Neuronal stem cell (in vitro differentiated cells): ENCODE measurements at places on chromosomes 2 and 18.

DNA sequence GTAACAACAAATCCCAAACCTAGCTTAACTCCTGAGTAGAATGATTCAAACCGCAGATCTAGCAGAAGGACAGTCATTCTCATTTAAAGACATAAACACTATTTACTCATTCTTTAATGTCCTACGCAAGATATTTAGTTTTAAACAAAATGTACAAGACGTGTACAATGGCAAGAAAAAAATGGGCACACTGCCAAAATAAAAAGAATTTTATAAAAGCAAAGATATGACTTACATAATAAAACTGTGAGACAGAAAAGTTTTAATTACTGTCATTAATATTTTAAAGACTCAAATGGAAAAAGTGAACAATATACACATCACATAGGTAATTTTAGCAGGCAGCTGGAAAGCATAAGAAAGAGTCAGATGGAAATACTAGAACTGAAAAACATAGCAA lies 157.8 kb downstream of the GALNT13 start:
- DNase-seq, result no peak

GRCh38 chr2:237483018-237483731 lies 3.9 kb upstream of the MLPH start:
- DNase-seq, result no peak

GRCh38 chr18:62339106-62339988 lies 14.2 kb downstream of the TNFRSF11A start:
- no peak for DNase-seq

GRCh38 chr2:140873915-140874531 lies 1256.8 kb downstream of the LRP1B start:
- DNase-seq, result no peak

- DNase-seq, result no peak
Observed at GRCh38 chr2:48527226-48527885, 2.6 kb upstream of the STON1 start.

DNA sequence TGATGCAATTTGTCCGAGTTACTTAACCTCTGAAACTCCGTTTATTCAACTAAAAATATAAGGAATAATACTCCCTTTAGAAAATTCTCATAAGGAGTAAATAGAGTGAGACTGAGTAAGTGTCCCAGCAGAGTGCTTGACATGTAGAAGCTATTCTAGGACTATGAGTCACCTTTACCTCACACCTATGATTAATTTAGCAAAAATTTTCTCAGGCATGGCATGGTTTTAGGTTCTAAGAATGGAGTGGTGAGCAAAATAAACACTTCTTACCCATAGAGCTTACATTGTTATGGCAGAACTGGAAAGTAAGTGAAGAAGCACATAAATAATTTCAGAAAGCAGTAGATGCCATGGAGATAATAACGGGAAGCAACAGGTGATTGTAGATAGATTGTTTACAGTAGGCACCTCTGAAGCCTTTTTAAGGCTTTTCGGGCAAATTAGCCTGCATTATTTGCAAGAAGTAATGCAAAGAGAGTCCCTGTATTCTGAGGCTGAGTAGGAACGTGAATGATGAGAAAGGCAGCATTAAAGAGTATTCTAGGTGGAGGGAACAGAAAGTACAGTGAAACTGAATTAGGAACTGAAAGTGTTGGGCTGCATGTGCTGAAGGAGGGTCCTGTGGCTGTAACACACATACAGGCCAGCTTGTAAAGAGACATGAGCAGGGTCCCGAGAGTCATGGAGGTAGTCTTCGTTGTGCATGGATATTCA lies 209.2 kb downstream of the ZNF407 start:
- no peak for DNase-seq

GRCh38 chr2:200156166-200156835 lies 150.2 kb upstream of the SPATS2L start:
- no peak for DNase-seq

- no peak for DNase-seq
Observed at GRCh38 chr18:74745633-74746403, 148.1 kb downstream of the ZNF407 start.

- DNase-seq, result no peak
Observed at GRCh38 chr2:181552808-181553207, 95.6 kb downstream of the ITGA4 start.

DNA sequence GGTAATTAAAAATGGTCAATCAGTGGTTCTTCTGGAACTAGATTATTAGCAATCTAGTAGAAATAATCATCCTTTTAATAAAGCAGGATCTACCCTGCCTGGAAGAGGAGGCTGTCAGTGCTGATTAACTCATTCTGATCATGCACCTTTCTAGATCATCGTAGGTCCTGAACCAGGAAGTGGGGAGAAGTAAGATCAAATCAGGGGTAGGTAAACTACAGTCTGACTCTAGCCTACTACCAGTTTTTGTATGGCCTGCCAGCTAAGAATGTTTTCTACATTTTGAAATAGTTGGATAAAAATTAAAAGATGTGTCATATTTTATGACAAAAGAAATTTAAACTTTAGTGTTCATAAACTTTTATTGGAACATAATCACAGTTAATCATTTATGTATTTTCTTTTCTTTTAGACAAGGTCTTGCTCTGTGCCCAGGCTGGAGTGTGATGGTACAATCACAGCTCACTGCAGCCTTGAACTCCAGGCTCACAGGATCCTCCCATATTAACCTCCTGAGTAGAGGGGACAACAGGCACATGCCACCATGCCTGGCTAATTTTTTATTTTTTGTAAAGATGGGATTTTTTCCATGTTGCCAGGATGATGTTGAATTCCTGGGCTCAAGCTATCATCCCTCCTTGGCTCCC lies 36.1 kb downstream of the C18orf54 start:
- DNase-seq, result no peak

DNA sequence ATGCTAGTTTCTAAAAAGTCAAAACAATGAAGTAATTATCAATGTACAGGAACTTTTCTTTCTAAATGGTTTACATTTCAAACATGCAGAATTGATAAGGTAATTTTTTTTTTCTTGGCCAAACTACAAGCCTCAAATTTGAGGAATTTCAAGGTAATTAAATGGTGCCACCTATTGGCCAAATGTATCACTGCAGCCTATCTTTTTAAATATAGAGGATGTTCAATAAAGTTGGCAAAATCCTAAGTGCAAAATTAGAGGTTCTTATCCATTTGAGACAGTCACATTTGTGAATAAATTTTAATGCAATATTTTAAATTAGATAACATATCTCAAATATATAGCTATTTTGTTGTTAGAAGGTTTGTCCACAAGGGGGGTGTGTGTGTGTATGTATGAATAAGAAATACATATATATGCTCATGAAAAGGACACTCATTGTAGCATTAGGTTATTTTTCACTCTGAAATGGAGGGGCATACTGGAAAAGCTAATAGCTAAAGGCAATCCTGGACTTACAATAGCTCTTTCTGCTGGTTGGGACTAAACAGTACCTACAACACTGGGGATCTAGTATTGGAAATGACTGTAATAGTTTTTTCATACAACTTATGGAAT lies 26.2 kb downstream of the MMADHC start:
- DNase-seq, result peak; percentile 37

- no peak for DNase-seq
Observed at GRCh38 chr18:7817575-7818230, 250.6 kb downstream of the PTPRM start.

DNA sequence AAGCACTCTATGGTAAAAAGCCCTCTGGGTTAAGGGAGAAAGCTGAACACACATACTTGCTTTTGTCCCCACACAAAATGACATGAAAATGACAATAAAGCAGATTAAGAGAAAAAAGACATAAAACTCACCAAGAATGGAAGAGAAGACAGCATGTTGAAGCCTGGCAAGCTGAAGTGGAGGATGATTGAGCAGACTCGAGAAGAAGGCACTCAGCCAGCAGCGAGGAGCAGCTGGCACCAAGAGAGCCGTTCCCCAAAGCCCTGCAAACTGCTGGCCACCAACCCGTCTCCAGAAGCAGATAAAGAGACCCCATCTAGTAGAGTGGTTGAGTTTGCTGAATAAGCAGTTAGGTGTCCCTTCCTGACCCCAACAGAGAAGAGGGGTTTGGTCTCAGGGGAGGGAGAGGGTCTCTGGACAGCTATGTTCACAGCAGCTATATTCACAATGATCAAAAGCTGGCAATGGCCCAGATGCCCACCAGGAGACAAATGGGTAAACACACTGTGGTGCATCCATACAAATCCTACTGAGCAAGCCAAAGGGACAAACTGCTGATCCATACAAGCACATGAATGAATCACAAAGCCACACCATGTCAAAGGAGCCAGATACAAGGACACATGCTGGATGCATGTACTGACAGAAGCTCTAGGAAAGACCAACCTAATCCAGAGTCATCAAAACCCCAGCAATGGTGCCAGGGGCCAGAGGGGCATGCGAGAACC lies 36.9 kb downstream of the FAM168B start:
- no peak for DNase-seq

GRCh38 chr2:147609301-147609700 lies 235.5 kb upstream of the ACVR2A start:
- DNase-seq, result no peak

DNA sequence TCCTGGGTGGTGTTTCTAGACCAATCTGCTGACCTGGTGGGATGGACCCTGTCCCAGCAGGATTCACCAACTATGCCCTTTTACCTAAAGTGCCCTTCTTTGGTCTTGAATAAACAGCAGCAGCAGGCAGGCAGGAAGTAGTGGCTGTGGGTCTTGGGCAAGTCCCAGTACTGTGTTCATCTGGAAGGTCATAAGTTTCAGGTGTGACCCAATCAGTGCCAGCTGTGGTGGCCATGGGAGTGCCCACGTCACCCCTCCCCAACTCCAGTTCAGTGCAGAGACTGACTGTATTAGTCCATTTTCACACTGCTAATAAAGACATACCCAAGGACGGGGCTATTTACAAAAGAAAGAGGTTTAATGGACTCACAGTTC lies 148.3 kb upstream of the SRD5A2 start:
- DNase-seq, result no peak

- DNase-seq, result no peak
Observed at GRCh38 chr2:19250906-19251305, 107.5 kb downstream of the OSR1 start.

GRCh38 chr2:219636144-219636915 lies 8.9 kb downstream of the SLC4A3 start:
- DNase-seq, result no peak

DNA sequence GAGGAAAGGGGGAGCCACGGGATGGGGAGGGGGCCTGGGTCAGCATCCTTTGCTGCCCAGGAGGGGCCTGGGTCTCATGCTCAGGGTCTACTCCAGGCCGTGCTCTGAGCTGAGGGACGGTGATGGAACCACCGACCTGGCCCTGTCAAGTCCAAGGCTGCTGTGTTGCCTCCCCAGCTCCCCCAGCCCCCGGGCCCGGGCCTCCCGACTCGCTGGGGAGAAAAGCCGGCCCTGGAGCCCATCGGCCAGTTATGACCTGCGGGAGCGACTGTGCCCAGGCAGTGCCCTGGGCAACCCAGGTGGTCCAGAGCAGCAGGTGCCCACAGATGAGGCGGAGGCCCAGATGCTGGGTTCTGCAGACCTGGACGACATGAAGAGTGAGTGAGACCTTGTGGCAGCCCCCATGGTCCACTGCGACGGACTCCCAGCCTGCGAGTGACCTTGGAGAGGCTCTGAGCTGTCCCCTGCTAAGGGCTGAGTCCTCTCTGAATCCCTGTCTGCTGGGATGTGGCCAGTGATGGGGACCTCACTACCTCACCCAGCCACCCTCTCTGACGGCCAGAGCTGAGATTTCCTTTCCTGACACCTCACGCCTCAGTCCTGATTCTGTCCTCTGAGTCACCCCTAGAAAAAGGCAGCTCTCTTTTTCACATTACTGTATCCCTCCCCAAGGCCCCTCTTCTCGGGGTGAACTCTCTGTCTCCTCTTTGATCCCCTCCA lies 2.7 kb downstream of the SLC4A3 start:
- no peak for DNase-seq

DNA sequence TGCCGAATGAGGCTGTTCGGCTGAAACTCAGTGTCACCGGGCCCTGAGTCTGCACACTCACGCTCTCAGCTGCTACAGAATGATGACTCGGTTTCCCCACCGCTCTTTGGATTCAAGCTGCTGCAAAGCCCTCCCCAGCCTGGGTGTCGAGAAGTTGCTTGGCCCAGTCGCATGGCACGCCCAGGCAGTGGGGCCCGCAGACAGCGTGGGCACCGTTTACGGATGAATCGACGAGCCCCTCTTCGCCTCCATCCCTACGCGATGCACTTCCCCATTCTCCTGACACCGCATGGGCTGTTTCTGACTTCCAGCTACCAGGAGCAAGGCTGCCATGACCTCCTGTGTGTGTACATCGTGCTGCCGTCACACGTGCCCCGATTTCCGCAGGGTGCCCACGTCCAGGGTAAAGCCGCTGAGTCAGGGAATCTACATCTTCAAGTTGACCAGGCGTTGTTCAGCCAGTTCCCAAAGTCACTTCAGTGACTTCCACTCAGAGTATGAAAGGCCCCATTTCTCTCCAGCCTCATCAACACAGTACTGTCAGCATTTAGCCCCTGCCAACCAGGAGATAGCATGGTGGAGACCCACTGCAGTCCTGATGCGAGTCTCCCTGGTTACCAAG lies 60.3 kb upstream of the GPC1 start:
- no peak for DNase-seq

DNA sequence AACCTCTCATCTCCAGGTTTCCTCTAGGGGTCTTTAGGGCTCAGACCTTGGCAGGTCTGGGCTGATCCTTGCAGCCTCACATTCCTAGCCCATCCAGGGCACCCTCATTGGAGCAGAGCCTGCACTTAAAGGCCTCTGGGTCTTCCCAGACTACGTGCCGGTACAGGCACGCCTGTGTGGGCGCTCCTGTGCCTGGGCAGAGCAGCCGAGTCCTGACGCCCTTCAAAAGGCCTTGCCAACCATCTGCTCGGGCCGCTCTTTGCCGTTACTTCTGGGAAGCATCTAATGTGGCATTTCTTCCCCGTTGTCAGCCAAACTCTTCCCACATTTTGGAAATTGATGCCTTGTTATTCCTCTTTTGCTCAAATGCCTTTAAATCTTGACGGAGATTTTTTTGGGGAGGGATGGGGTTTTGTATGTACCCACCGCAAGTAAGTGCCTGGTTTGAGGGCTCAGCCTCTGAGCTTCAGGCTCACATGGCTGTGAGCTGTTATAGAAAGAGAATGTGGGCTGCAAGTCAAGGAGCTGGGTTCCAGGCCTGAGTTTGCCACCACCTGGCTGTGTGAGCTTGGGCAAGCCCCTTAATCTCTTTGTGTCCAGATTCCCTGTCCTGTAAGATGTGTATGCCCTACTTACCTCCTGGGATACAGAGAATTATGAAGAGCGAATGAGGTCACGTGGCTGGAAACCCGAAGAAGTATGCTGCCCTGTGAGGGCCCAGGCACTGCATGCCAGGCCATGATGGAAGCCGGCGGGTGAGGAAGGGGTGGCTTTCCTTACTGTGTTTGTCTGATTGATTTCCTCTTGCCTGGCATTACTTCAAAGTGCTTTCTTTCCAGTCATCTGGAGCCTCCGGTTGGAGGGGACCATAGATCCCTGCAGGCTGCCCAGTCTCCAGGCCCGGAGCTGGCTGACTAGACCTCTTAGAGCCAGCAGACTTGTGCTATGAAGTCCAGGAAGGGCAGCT lies 20.6 kb downstream of the EHD3 start:
- DNase-seq, result no peak
